SHP77 treated with DMSO at 0.1 percent for 48 hours (cell line): ENCODE measurements at places on chromosomes 5 and 9.

DNA sequence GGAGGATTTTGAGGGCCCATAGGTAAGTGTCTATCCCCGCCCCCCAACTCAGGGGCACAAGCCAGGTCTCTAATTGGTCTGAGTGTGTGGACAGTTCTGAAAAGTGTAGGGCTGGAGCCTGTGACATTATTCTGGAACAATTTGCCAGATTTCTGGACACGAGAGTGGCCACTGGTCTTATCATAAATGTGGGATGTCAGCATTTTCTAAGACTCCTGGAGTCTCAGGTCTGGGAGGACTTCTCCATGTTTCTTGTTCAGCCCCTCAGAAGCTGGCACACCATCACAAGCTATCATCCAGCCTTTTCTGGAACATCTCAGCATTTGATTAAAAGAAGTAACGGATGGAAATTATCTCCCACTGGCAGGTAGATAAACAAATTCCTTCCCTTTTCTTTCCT is 141.4 kb downstream of the SEC61B start:
- DNase-seq = no peak

GRCh38 chr9:92008041-92008440 is 58.0 kb upstream of the ROR2 start:
- DNase-seq = no peak

DNA sequence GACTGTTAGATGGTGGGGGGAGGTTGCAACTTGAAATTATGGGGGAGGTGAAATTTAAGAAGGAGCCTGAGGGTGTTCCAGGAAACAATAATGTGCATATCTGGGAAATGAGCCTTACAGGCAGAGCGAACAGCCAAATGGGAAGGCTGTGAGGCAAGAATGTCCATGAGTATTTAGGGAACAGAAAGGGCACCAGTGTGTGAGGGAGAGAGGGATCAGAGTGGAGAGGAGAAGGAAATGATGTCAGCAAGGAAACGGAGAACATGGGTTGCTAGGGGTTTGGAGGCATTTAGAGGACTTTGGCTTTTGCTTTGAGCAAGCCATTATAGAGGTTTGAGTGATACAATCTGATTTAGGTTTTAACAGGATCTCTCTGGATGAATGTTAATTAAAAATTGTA is 285.4 kb downstream of the TLE4 start:
- DNase-seq = no peak

GRCh38 chr9:39108145-39108544 is 179.8 kb downstream of the CNTNAP3 start:
- no peak for DNase-seq

- DNase-seq = no peak
Measured at GRCh38 chr9:109496218-109496617, 1.9 kb downstream of the PTPN3 start.

DNA sequence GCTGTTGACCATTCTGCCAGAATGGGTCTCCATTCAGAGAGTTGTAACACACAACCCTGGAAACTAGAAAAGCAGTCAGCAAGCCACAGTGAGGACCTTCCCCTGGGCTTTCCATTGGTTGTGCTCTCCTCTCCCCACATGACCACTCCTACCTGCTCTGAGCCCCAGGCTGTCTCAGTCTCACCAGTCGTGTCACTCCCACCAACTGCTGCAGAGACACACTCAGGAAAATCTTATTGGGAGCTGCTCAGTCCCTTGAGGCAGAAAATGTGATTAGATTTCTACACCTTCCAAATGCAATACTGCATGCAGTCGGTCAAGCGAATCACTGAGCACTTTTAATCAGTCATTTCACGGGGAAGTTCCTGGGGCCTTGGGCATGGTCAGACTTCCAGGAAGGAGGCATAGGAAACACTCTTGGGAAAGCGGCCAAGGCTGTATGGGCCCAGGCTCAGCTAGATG is 284.2 kb upstream of the NMUR2 start:
- DNase-seq = no peak

DNA sequence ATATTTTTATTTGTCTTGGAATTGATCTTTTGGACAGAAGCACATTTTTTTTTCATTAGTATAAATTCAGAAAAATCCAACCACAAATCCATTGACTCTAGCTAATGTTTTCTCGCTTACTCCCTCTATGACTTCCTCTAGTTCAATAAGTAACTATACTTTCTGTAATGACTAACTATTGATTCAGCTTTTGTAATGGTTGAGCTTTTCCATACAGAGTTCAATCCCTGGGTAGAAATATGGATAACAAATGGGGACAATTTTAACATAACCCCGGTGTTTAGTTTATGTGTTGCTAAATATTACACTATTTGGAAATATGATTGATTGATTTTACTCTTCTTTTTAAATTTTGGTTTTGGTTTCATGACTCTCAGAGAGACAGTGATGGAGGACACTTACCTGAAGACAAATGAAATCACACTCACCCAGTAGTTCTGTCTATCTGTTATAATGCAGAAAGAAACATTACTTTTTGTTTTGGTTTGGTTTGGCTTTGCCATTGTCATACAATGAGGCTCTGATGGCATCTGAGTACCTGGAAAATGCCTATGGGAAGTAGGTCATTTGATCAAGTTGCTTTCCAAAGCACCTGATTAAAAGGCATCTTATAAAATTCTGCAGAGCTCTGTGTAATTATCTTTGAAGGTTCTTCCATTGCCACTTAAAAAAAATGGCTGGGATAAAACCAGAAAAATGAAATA is 309.7 kb upstream of the MPDZ start:
- DNase-seq = no peak

DNA sequence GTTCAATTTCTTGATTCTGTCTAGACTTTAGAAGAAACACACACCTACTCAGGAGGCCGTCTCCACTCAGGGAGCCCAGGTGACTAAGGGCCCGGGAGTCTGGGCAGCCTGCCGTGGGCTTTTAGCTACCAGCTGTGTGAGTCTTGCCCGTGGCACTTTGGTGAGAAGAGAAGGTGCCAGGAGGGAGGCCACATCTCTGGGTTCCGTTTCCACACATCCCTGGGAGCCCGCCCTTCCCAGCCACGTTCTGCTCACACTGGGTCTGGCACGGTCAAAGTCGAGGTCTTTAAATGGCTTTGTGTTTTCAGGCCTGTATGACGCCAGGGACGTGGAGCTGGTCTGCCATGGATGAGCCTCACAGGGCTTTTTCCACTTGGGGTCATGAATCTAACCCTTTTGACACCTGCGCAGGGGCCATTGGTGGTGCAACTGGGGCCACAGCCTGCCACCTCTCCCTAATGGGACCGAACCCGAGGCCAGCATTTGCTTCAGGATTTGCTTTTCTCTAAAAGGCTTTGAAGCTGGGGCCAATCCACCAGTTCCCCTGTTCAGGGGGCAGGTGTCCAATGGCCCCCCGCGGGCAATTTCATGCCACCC is 17.2 kb upstream of the FCN2 start:
- no peak for DNase-seq

DNA sequence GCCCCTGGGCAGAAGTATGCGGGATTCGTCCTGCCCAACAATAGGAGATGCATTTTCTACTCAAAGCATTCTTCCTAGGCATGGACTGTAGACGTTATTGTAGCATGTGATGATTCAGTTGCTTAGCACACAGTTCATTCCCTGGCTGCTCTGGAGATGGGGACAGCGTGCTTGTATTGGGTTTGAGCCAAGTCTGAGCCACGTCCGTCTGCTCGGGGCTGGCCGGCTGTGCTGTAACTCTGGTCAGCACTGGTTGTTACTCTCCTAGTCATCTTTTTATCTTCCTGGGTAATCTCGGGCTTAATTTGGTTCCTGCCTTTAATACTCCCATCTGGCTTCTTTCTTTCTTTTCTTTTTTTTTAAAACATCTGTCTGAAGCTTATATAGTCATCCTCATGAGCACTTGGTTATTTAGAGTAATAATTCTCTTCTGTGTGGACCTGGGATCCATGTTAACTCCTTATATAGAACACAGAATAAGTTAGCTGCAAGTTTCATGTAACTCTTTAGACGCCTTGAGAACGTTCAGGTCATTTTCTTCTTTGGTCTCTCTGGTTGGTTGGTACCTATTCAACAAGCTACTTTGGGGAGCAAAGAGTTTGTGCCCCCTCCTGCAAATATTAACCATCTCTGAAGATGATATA is 118.8 kb upstream of the RPS23 start:
- DNase-seq = peak; percentile 94

DNA sequence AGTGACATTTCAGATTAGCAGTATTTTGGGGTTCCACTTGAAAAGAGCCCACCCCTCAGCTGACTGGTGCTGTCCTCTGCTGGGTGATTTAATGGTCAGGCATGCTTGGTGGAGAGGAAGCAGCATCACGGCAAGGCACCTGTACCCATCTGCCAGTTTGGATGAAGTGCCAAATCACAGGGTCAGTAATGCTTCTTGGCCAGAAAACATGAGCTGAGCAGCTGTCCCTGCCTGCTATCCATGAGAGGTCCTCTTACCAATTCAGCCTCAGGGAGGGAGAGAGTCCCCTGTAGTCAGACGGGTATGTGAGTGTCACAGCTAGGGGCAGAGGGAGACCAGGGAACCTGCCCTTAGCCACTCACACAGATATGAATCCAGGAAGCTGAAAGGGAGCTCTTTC is 137.9 kb downstream of the SEC61B start:
- no peak for DNase-seq

- DNase-seq = no peak
Measured at GRCh38 chr9:81423589-81424326, 265.6 kb downstream of the TLE1 start.

GRCh38 chr5:40321514-40321913 is 358.2 kb upstream of the PTGER4 start:
- no peak for DNase-seq

DNA sequence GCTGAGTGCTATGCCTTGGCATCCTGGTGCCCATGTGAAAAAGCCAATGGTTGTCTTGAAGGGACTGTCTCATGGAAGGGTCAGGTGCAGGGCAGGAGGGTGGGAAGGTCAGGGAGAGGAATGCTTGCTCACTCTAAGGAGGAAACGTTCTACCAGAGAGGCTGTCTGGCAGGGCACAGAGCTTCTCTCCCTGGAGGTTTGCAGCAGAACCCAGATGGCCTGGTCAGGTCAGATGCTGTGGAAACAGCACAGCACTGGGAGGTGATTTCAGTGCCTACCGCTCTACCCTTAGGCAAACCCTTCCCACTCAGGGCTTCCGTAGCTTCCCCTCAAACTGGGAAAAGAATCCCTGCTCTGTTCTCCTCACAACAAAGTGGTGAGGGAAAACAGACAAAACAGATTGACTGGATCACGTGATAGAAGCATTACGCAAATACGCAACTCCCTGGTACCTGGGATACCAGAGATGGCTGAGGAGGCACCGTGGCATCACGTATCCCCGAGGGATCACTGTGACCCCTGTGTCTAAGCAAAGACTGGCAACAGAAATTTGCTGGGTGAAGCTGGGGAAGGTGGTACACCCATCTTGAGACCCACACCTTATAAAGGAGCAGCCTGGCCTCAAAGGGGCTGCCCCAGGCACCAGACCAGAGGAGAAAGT is 3.9 kb upstream of the MGAT1 start:
- no peak for DNase-seq

DNA sequence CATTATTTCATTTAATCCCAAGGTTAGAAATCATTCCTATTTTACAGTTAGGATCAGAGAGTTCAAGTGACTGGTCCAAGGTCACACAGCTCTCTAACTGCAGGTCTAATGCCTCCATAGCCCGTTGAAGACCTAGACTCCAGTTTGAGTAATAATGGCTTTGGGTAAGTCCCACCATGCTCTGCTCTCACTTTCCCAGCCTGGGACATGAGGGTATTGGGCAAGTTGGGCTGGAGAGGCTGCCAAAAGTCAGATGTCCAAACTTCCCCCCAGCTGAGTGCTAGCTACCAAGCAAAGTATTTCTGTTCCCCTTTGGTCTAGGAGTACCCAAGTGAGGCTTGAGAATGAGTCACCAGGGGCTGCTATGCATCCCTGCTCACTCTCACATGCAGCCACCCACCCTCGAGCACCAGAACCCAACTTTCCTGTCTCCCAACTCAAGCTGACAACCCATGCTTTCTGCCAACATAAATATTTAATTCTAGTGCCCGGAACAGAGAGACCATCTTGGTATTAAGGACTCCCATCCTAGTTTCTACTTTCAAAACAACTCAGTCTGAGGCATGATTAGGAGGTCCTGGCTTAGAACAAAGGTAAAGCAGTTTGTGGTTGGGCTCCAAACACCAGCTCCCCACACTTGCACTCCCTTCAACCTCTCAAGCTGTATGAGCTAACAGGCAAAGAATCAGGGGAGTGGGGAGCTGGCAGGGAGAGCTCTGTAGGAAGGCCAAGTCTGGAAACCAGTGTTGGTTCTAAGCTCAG is 236.5 kb upstream of the TRIM32 start:
- DNase-seq = no peak

DNA sequence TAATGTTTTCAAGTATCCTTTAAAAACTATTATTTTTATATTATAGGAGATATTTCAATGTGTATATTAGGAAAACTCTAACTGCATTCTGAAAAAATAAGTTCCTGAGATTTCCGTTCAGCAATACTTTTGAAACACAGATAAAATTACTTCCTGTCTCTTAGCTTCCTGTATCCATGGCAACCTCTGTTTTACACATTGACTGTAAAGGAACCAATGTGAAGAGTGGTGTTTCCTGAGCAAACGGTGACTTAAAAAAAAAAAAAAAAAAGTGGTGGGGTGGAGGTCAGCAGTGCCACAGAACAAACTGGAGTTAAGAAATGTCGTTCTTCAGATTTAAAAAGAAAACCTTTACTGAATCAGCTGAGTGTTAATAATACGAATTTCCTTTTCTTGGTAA is at the start of gene LRRC70:
LRRC70 (plus strand) TSS at position 280 of the 400 bp plus-strand sequence. CDS start 620 bp downstream, outside the sequence.
- DNase-seq = no peak

DNA sequence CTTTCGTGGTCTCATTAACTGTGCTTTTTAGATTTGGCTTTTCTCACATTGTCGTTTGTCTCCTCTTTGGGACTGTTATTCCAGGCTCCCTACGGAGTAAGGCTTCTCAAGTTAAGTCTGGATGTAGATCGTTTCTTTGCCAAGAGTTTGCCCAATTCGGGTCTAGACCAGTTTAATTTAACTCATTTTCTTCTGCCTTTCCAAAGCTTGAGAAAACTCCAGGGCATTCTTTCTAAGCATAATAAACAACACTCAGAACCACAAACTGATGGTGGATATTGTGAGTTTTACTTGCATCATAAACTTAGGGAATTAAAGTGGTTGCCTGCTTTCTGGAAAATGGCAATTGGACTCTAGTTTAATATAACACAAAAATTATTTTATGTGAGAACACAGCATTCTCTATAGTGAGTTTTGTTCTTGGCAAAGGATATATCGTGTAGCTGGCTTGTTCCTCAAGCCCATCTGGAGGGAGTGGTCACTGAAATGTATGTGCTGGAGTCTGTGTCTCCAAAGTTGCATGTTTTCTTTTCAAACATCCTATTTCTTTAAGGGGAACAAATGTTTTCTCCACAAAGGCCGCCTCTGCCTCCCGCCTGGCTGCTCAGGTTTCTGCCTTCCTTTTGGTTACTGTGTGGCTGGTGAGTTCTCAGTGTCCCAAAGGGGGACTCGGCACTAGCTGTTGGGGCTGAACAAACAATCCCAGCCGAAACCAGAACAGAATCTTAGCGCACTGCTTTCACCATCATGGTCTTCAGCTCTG is 211.3 kb upstream of the FBN2 start:
- no peak for DNase-seq

GRCh38 chr9:38386319-38386895 is 6.1 kb upstream of the ALDH1B1 start:
- DNase-seq = no peak
